ENCODE measurements at places on chromosomes 4 and X. TPM values are rescaled to one million over a fixed set of nuclear protein-coding genes. Genes with fewer than 3 reads are reported as not detected.

DNA sequence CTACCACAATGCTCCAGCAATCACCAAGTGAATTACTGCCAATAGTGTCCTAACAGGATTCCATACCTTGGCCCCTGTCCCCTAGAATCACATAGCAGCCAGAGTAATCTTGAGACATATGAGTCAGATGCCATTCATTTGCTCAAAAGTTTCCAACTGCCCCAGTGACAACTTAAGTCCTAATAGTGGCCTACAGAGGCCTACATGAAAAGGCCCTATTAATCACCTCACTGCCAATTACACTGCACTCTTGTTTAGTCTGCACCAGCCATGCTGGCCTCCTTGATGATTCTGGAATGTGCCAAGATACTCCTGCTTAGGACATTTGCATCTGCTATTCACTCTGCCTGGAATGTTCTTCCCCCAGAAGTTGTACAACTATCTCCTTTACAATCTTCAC, 130.7 kb downstream of the NR3C2 start:
- no peak for DNase-seq

- no peak for DNase-seq
Observed at GRCh38 chrX:103552236-103552635, 32.9 kb upstream of the RAB40A start.

DNA sequence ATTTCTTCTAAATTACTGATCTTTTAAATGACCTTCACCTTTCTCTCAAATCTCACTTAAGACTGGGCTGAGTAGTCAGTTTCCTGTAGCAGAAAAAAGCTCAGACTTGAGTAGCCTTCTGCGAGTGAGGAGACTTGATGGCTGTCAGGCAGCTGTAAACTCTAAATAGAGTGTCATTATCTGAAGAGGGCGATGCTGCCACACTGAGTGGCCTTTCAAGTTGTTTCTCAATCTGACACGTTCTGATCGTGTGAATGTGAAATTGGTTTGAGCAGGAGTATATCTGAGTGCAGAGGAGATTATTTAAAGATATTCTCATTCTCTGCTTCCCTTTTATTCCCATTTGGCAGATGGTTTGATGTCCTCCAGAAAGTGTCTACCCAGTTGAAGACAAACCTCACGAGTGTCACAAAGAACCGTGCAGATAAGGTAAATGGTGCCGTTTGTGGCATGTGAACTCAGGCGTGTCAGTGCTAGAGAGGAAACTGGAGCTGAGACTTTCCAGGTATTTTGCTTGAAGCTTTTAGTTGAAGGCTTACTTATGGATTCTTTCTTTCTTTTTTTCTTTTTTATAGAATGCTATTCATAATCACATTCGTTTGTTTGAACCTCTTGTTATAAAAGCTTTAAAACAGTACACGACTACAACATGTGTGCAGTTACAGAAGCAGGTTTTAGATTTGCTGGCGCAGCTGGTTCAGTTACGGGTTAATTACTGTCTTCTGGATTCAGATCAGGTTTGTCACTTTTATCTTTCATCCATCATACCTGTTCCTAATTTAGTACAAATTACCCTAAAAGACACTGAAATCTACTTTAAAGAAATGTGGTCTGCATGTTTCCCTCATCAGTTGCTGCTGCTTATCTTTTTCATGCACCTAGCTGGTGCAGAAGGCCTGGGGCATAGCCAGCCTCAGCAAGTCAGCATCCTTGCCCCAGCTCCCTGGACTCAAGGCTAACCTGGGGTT, 74.3 kb upstream of the MSANTD1 start:
- DNase-seq, result no peak

GRCh38 chr4:102850370-102850769, 18.4 kb upstream of the CISD2 start:
- no peak for DNase-seq

- no peak for DNase-seq
Observed at GRCh38 chr4:101299899-101300540, 47.3 kb downstream of the PPP3CA start.

BBS7 gene
- 5.3 TPM for total RNA-seq

NFKB1 gene
- 19.0 TPM for total RNA-seq

GRCh38 chr4:128812442-128813235, 3.1 kb downstream of the JADE1 start:
- peak; percentile 62 for DNase-seq

FDCSP gene
- total RNA-seq, result not detected

DMP1 gene
- not detected for total RNA-seq

DNA sequence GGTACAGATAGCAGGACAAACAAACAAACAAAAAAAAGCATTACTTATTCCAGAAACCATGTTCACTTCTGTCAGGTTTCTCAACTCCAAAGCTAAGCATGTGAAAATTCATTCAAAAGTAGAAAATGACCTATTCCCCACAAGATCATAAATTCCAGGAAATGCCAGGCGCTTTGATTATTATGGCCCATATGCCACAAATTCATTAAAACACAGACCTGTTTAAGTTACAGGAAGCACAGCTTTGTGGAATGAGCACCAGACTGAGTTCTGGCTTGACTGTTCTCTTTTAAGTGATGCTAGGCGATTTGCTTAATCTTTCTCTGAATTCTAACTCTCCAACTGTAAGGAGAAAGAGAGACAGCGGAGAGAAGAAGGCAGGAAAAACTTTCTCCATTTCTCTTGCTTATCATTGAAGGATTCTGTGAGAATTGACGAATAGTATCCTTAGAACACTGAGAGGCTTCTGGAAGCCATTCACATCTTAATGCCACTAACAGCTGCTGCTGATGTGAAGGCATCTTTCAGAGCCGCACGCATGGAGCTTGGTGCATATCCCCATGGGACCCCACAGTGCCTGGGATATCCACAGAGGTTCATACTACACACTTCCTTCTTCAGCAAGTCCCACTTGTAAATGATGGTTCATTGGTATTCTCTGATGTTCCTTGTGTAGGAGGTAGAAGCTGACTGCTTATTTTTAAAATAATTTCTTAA, 138.0 kb downstream of the ZNF674 start:
- no peak for DNase-seq

DNA sequence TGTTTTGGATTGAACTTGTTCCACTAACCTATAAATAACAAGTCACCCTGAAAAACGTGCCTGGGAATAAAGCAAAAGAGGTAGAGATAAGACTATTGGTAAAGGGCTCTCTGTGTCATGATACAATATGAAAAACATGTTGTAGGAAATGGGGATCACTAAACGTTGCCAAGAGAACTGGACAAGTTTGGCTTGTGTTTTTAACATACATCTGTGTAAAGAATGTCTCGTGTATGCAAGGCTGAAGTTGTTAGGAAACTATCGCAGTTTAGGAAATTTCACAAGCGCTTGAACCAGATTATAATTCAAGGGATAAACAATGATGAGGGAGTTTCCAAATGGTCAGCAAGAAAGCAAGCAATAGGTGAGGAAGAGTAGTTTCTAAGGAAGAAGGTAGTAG, 655.8 kb downstream of the PCDH7 start:
- DNase-seq, result no peak

RNF175 gene
- total RNA-seq, result 0.20 TPM

DNA sequence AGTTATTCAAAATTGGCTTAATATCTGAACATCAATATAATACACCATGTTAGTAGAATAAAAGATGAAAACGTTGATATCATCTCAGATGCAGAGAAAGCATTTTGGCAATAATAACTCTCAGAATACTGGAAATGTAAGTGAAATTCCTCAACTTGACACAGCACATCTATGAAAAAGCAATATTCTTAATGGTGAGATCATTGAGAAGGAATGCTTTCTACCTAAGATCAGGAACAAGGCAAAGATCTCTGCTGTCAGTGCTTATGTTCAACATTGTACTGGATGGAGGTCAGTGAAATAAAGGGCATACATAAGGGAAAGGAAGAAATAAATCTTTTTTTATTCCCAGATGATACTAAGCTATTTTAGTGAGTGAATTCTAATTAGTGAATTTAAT, 40.6 kb downstream of the MRPL1 start:
- DNase-seq, result no peak

GRCh38 chr4:114015444-114015899, 36.0 kb upstream of the ARSJ start:
- no peak for DNase-seq

DNA sequence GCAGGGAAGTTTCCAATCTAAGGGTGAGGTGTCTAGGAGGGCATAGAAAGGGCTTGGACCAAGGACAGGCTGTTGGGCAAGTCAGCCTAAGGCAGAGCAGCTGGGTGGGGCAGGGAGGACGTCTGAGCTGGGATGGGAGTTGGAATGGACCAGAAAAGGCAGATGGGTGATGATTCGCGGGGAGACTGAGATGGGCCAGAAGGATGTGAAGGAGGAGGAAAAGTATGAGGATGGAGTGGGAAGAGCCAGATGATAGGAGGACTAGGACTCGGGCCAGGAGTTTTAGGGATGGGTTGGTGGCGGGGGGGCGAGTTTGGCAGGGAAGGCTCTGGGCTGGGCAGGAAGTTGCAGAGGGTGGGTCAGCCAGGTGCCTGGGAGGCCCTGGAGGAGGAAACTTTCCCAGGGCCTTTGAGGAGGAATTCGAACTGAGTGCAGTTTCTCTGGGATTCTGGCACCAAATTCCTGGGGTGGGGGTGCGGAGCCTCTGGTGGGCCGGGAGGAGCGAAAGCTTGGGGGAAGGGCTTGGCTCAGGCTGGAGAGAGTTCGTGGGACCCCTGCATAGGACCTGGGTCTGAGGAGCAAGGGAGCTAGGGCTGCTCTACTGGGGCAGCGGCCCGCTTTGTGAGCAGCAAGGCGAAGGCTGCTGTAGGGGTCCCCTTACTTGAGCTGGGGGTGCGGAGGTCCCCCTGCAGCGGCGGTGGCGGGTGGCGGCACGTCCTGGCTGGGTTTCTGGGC, 8.7 kb upstream of the TIMP1 start:
- DNase-seq, result peak; percentile 63

KCNE5 gene
- not detected for total RNA-seq

FBXL5 gene
- 101 TPM for total RNA-seq

- no peak for DNase-seq
Observed at GRCh38 chr4:126533146-126533805, 1099.5 kb upstream of the INTU start.

DNA sequence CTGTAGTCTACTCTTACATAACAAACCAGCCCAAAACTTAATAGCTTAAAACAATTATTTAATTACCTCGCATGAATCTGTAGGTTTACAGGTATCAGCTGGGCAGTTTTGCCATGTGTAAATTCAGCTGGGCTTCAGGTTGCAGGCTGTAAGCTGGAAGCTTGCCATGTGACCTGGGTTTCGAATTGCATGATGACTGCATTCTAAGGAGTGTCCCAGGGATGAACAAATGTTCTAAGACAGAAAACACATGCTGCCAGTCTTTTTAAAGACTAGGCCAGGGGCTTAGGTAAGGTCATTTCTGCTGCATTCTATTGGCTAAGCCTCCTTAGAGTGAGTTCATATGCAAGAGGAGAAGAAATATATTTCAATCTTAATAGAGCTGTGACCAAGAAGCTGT, 44.8 kb downstream of the GRIA2 start:
- DNase-seq, result no peak

WDR17 gene
- total RNA-seq, result 0.25 TPM

- no peak for DNase-seq
Observed at GRCh38 chr4:90438522-90438921, 311.3 kb downstream of the CCSER1 start.

- no peak for DNase-seq
Observed at GRCh38 chr4:116342143-116342542, 743.2 kb downstream of the TRAM1L1 start.

- DNase-seq, result no peak
Observed at GRCh38 chrX:155959018-155959587, 38.4 kb upstream of the IL9R start.

UGT2B15 gene
- total RNA-seq, result not detected

DNA sequence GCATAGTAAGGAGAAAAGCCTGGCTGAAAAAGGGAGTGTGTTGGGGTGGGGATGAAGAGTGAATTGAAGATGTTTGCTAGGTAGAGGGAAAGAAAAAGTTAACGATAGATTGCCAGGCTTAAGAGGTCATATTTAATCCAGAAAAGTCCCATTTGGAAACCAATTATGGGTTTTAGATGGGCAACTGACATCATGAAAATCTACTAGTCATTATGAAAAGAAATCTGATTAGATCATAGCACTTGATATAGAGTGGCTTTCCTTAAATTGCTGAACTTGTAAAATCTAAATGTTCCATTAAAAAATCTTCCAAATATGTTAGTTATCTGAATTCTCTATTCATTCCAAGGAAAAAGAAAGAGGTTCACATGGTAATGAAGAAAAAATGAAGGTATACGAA, 37.5 kb upstream of the IL21 start:
- no peak for DNase-seq

GRCh38 chr4:55485821-55486220, 60.9 kb downstream of the CLOCK start:
- DNase-seq, result no peak

DNA sequence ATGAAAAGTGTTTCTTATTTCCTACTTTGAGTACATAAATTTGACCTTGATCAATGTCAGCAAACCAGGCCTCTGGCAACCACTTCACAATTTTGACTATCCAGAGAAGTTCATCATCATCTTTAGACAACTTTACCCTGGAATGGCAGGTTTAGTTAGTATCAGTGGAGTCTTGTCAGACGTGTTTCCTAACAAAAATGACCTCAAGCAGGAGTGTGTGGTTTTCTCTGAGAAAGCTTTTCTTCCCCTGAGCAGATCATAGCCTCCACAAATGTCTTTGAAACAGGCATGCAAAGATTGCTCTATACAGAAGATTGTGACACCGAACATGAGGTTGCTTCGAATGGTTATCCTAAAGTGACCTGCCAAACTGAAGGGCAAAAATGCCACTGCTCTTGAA, 642.3 kb downstream of the RPA4 start:
- no peak for DNase-seq

PPP1R2C gene
- not detected for total RNA-seq

DNA sequence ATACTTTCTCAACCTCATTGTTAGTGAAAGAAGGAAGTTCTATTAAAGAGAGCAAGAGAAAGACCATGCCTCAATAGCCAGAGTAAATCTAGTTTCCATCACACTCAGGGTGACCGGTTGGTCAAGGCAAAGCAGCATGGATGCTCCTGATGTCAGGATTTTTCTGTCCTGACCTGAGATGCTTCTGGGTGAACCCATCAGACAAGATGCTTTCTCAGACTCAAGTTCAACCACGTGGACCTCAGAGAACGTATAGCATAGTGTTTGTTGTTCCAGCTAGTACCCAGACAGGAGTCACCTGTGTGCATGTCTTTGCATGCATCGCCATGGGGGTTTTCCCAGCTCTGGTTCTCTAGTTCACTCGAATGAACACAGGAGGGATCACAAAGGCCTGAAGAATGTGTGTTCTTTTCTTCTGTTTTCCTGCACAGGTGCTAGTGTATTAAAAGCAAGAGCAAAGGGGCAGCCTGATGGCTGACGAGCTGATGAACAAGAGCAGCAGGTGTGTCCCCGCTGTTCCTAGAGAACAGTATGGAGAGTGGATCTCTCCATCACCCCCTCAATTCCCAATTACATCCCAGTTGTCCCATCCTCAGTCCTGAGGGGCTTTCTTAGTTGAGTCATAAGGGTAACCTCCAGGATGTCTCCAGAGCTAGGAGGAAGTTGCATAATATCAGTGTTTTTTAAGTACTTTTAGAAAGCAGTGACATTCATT, 110.5 kb upstream of the ENPP6 start:
- no peak for DNase-seq

Data from left ventricle myocardium superior (tissue), 1 donor.